Upper lobe of left lung (tissue), 6 donors: ENCODE measurements at places on chromosomes 11 and 22. TPM values are rescaled to one million over a fixed set of nuclear protein-coding genes. Genes with fewer than 3 reads are reported as not detected.

Gene NEFH
- not detected for total RNA-seq

Gene UBQLNL
- total RNA-seq = 0.76 TPM

Gene ANO1
- 5.7 TPM for total RNA-seq

Gene PARVG
- 43.2 TPM for total RNA-seq

Gene ROBO4
- 17.3 TPM for total RNA-seq

Gene SERGEF
- 35.3 TPM for total RNA-seq

Gene KRTAP5-9
- total RNA-seq = not detected

Gene UPK2
- total RNA-seq = not detected

Gene CBLIF
- total RNA-seq = not detected

DNA sequence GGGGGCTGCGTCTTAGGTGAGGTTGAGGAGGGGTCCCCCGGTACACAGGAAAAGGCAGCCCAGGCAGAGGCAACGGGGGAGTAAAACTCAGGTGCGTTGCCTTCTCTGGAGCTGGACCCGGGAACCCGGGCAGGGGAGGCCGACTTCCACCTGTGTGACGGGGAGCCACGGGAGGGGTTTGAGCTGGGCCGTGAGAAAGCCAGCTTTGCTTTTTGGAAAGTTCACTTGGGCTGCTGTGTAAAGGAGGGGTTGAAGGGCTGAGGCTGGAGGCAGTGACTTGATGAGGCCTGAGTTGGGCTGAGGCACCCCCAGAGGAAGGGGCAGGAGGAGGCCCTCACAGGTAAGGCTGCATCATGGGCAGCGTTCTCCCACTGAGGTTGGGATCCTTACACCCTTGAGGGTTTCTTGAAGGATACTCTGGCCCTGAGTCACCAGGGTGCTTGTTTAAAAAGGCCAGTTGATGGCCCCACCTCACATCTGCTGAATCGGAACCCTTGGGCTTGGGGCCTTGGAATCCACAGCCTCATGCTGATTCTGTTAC, 47.2 kb downstream of the CHRDL2 start:
- no peak for DNase-seq

- no peak for DNase-seq
Measured at GRCh38 chr11:120561286-120561685, 49.7 kb downstream of the GRIK4 start.

DNA sequence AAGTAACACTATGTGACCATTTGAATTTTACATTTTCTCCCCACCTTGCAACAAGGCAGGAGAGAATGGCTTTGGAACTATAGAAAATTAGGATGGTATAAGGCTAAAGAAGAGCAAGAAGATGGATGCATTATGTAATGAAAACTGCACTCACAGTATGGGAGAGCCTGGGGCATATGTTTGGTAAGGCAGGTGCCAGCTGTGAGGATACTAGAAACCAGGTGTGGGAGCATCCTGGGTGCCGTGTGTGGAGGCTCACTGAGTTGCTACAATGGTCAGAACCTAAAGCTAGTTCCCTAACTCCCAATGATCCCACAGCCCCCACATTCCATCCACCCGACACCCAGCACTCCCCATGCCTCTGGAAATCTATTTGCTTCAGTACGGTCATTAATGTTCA, 42.9 kb downstream of the UBASH3B start:
- no peak for DNase-seq

GRCh38 chr11:74465291-74465708, 2.0 kb downstream of the KCNE3 start:
- DNase-seq = no peak

DNA sequence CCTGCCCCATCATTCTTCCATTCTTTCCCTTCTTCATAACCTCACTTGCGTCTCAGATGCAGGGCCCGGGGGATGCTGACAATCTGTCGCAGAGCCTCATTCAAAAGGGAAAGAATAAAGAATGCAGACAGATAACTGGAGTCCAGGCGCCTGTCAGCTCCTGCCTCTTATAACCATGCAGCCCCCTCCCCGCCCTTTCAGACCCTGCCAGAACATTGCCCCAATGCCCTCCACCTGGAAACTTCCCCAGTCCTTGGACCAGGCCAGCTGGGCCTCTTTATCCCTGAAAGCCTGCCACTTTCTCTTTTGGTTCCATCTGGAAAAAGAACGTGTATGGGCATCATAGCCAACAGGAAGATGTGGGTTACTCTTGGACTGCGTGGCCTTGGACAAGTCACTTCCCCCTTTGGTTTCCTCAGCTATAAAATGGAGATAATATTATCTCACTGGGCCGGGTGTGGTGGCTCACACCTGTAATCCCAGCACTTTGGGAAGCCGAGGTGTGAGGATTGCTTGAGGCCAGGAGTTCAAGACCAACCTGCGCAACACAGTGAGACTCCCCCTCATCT, 2.1 kb upstream of the TCF20 start:
- DNase-seq = no peak

DNA sequence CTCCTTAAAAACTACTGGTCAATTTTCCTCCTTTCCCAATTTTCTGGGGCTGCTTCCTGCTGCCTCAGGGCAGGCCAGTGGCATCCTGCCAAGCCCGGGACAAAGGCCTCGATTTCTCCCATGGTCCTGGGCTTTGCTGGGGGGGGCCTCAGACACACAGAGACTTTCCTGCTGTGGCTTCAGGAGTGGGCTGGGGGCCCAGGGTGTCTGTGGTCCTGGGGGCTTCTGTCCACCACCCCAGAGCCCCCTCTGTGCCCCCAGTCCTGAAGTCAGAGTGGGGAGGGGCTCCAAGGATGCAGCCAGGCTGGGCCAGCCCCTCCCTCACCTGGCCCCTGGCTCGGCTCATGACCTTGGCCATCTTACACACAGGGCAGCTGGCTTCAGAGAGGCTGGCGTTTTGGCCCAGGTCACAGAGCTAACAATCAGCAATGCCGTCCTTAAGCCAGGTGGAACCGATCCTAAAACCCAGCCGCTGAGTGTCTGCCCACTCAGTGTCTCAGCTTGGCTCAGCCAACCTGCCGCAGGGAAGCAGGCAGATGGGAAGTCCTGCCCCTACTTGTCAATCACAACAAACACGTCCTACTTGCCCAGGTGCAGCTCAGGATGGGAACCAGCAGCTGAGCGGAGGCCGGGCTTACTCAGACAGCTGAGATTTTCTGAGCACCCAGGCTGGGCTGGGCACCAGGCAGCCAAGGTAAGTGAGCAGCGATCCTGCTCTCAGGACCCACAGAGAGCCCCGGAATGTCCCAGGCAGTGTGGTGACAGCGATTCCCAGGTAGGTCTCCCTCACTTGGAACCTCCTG, 34.6 kb downstream of the OSBPL5 start:
- no peak for DNase-seq

GRCh38 chr22:44668190-44668885, 33.7 kb upstream of the PRR5 start:
- DNase-seq = no peak

DNA sequence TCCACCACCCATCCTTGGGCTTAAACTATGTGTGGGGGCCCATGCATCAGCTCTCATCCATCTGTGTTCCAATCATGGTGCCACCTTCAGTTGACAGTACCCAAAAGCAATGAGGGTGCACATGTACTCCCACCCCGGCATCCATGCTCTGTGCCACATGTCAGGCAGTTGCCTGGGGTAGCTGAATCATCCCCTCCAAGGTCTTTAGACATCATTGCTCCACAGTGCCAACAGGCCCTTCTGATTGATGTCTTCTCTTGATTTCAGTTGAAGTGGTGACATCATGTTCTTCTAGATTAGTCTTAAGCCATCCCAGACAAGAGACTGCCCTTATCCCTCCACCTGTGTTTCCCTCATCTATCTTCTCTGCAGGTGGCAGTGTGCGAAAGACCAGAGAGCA, 42.5 kb downstream of the TMPRSS5 start:
- DNase-seq = no peak

- no peak for DNase-seq
Measured at GRCh38 chr11:80733790-80734189, 1293.0 kb upstream of the TENM4 start.

GRCh38 chr11:20056950-20057943, 103.0 kb downstream of the DBX1 start:
- no peak for DNase-seq

- no peak for DNase-seq
Measured at GRCh38 chr22:27318516-27318915, 483.0 kb downstream of the MN1 start.

- peak; percentile 63 for DNase-seq
Measured at GRCh38 chr11:47186700-47187695, 764 bp upstream of the PACSIN3 start.

- no peak for DNase-seq
Measured at GRCh38 chr22:25759825-25760231, 17.8 kb downstream of the MYO18B start.

DNA sequence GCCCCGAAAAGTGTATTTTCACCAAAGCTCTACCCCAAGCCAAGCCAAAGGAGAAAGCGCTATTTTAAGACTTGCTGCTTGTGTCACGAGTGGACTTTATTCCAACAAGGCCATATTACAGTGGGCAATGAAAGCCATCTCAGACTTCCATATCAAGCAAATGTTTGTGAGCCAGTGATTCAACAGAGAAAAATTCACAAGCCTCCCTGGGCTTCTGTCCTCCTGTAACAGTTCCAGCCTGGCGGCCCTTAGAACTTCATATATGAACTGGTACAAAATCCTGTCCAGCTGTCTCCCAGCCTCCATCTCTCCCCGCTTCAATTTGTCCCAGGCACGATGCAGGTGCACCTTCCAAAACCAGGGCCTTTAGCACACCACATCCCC, 11.2 kb downstream of the LARGE1 start:
- DNase-seq = no peak

DNA sequence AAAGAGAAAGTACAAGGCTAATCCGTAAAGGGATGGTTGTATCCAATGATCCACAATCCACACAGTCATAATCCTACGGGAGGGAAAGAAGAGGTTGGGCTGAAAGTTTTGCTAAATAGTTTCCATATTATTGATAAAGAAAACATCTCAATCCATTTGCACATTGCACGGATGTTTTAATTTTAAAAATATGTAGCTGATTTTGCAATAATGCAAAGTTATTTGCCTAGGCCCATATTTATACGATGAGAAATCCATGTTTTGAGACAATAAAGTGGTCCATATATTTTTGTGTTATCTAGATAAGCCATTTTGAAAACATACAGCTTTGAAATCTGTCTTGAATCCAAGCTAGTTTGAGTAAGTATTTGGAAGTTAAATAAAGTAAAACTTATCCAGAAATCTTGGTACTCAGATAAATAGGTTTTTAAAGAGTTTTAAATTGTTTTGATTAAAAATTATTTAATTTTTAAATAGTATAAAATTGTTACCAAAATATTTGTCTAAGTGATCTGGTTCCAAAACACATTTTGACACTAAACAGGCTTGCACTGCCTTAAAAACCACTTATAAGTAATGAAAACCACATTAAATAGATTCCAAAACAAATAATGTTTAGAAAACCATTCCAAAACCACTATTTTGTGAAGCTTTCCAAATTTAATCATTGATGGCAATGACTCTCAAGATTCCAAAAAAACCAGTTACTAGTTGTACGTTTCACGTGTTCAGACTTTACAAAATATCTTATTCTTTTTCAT, 38.2 kb upstream of the PAMR1 start:
- DNase-seq = no peak

- DNase-seq = no peak
Measured at GRCh38 chr22:20193761-20194494, 43.1 kb upstream of the CCDC188 start.

DNA sequence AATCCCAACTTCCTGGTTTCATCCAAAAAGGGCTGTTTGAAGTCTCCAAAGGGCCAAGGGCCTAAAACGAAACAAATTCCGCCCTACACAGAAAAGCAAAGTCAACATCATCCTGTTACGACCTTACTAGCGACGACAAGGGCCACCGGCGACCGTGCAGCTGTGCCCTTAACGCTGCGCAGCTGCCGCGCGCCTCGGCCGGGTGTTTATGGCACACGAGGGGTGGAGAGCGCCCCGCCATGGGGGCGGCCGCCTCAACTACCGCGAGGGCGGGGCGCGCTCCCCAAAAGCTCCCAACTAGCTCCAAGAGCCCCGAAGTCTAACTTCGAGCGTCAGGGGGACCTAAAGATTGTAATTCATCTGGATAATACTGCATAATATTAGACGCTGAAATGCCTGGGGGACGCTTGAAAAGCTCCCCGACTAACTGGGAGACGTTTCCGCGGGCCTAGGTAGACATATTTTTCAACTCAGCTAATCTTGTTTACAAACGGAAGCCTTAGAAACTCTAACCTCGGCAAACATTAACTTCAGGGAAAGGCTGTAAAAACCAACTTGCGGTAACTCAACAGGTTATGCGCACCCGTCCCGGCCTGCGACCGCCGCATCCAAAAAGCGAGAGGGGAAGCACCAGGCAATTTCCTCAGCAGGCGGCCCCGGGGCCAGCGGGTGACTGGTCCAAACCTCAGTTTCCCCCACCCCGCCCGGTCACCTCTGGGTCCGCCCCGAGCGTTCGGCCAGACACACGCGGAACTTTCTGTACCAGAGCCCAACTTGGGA, 694 bp downstream of the TMEM123 start:
- DNase-seq = peak; percentile 69

DNA sequence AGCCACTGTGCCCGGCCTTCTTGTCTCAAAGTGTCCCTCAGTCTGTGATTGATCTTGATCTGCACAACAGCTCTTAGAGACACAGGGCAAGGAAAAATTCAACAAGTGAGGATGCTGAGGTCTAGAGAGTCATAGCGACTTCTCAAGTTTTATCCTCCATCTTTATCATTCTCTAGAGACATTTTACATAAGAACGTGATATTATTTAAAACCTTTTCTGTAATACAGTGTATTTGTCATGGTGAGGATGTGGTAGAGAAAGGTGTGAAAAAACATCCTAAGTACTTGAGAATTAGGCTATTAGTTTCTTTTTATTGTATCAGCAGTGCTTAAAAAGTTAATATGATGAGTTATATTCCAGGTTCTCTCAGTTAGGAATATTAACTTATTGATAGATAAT, 50.2 kb downstream of the EMSY start:
- DNase-seq = no peak

- peak; percentile 62 for DNase-seq
Measured at GRCh38 chr22:31347251-31348008, 1.3 kb upstream of the PATZ1 start.

DNA sequence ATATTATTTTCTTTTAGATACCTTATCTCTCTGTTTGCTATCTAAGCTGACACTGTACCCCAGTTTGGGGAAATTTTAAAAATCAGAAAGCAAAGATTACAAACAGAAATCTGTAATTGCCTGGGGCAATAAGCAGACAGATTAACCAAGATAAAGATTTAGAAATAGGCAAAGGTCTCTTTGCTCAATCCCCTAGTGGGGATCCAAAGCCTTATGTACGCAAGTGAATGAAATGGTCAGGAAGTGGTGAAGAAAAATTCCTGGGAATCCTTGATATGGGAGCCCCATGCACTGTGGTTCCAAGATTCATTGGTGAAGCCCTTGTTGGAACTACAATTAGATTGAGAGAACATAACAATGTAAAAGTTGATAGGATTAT, 139.5 kb upstream of the GUCY1A2 start:
- DNase-seq = no peak

GRCh38 chr22:21591695-21592094, 24.2 kb downstream of the UBE2L3 start:
- DNase-seq = peak; percentile 73

DNA sequence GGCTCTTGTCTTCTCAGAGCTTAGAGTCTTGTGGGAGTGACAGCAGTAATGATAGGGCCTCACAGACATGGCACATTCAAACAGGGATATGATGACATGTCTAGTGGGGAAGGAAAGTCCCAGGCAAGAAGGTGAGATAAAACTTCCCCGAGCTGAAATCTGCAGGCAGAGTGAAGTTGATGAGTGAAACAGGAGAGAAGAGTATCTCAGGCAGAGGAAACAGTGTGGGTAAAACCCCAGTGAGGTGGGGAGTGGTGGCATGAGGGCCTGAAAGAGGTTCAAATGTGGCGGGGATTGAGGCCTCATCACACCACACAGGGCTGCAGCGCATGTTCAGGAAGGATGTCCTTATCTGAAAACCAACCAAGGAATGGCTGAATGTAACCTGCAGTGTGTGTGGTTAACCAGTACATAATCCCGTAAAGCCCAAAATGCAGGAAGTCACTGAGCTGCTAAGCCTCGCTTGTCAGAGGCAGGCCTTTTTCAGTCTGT, 153.8 kb upstream of the E2F8 start:
- no peak for DNase-seq
